ENCODE measurements at places on chromosomes 13 and 19.

GRCh38 chr13:97116754-97117153 lies 105.4 kb upstream of the MBNL2 start:
- DNase-seq: no peak

DNA sequence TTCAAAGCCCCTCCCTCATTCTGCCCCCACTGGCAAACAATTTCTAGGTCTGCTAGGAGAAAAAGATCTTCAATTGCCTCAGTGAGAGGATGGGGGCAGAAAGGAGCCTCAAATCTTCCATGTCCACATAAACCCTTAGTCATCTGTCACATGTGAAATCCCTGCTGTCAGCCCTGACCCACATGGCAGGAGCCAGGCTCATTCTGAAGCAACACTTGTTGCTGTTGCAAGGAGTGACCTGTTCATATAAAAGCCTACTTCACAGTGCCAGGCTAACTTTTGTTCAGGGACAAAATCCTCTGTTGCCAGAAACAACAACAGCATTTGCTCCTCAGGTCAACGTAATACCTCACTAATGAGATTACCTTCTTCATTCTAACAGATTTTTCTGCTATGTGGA lies 70.5 kb downstream of the IRS2 start:
- DNase-seq: peak; percentile 84

GRCh38 chr13:38713046-38713445 lies 26.2 kb downstream of the FREM2 start:
- no peak for DNase-seq

GRCh38 chr13:30021611-30022010 lies 171.2 kb upstream of the UBL3 start:
- no peak for DNase-seq

GRCh38 chr19:38213911-38214625 lies 10.0 kb downstream of the DPF1 start:
- DNase-seq: no peak

GRCh38 chr13:42380420-42381164 lies 108.6 kb downstream of the AKAP11 start:
- DNase-seq: no peak

All from vagina (tissue), 2 donors.